ENCODE measurements at places on chromosomes 16 and 17. TPM values are rescaled to one million over a fixed set of nuclear protein-coding genes. Genes with fewer than 3 reads are reported as not detected.

ENPP7 gene
- not detected for total RNA-seq

PYDC1 gene
- not detected for total RNA-seq

TLCD3B gene
- not detected for total RNA-seq

CDH15 gene
- total RNA-seq, result not detected

DNA sequence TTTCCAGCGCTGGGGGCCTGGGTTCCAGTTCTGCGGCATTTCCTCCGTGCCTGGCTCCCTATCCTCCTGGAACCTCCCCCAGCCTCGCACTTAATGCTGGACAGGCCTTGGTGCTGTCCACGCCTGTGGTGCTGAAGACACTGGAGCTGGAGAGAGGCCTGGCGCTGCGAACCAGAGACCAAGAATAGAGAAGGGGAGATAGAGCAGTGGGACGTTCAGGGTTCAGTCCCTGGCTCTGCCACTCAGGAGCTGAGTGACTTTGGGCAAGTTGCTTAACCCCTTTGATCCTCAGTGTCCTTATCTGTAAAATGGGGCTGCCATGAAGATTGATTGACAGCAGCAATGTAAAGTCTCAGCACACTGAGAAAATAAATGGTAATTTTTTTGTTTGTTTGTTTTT, 11.9 kb downstream of the SBK1 start:
- no peak for DNase-seq
- no peaks in the 10 kb centered on the region for H3K36me3 ChIP-seq
- no peaks in the 10 kb centered on the region for H3K27me3 ChIP-seq

- H3K36me3 ChIP-seq, result no peaks in the 10 kb centered on the region
- peaks cover 25% of the 10 kb centered on the region for H3K4me1 ChIP-seq
- H3K4me3 ChIP-seq, result peak overlapping the region; percentile 69
- DNase-seq, result peak; percentile 33
Measured at GRCh38 chr16:58500430-58501241, 693 bp downstream of the NDRG4 start.

GRCh38 chr16:27498916-27499658, 50.6 kb downstream of the GTF3C1 start:
- no peak overlapping the region for H3K4me3 ChIP-seq
- no peaks in the 10 kb centered on the region for H3K27me3 ChIP-seq
- H3K4me1 ChIP-seq, result no peaks in the 10 kb centered on the region
- DNase-seq, result no peak

GRCh38 chr17:29124135-29124924, 55.9 kb downstream of the MYO18A start:
- no peak overlapping the region for H3K27ac ChIP-seq
- H3K4me3 ChIP-seq, result no peak overlapping the region
- no peak for DNase-seq
- H3K27me3 ChIP-seq, result no peaks in the 10 kb centered on the region

DNA sequence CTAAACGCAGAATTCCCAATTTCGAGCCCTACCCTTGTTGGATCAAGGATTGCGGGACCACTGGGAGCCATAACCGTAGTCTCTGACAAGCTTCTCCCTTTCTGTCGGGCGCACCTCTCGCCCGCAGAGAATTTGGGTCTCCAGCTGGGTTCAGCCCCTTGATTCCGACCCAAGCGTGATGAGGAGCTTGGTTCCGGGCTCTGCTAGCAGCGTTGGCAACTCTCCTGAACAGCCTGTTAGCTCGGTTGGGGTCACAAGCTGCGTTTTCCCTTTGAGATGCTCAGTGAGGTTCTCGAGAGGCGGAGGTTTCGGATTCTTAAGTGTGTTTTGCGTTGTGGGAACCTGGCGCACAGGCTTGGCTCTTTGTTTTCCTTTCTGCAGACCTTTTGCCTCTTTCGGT, 655 bp downstream of the ATXN1L start:
- peak overlapping the region; percentile 97 for H3K4me3 ChIP-seq
- peak; percentile 28 for DNase-seq
- H3K27me3 ChIP-seq, result no peaks in the 10 kb centered on the region
- peaks cover 35% of the 10 kb centered on the region for H3K36me3 ChIP-seq
- H3K27ac ChIP-seq, result peak overlapping the region; percentile 84

GRCh38 chr16:20814784-20815183, 8.5 kb downstream of the REXO5 start:
- no peak overlapping the region for H3K4me3 ChIP-seq
- no peaks in the 10 kb centered on the region for H3K4me1 ChIP-seq
- H3K27me3 ChIP-seq, result no peaks in the 10 kb centered on the region
- H3K36me3 ChIP-seq, result no peaks in the 10 kb centered on the region
- no peak for DNase-seq

DNA sequence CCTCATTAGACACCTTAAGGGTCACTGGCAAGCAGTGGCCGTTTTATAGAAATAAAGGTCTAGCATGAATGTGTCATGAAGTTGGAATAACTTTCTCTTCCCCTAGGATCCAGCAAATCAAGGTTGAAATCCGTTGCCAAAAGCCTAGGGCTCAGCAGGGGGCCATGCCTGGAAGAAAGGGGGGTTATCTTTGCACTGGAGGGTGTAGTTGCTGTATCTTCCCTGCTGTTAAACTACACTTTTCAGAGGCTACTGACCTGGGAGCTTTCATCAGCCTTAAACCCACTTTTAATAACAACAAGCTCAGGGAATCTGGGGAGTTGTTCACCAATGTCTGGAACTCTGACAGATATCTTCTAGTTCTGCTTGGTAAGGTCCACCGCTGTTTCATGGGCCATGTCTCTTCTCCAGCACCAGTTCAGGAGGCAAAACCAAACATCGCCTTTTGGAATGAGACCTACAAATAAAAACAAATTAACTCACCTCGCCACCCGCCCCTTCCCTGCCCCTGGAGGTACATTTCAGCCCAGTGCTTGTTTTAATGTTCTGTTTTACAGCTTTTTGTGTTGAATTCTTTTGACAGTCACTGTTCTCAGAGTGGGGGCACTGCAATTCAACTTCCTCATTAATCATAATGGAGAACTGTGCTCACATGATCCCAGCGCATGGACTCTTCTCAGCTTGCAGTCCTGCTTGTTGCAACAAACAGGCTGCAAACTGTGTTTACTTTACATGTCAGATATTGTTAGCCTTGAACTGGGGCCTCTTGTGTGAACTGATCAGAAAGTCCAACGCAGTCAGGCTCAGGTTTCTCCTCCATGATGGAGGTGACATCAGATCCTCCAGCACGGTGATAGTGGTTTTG, 508.7 kb downstream of the KCNJ2 start:
- H3K27me3 ChIP-seq, result no peaks in the 10 kb centered on the region
- DNase-seq, result no peak
- no peaks in the 10 kb centered on the region for H3K4me1 ChIP-seq
- H3K36me3 ChIP-seq, result no peaks in the 10 kb centered on the region
- no peak overlapping the region for H3K27ac ChIP-seq

DNA sequence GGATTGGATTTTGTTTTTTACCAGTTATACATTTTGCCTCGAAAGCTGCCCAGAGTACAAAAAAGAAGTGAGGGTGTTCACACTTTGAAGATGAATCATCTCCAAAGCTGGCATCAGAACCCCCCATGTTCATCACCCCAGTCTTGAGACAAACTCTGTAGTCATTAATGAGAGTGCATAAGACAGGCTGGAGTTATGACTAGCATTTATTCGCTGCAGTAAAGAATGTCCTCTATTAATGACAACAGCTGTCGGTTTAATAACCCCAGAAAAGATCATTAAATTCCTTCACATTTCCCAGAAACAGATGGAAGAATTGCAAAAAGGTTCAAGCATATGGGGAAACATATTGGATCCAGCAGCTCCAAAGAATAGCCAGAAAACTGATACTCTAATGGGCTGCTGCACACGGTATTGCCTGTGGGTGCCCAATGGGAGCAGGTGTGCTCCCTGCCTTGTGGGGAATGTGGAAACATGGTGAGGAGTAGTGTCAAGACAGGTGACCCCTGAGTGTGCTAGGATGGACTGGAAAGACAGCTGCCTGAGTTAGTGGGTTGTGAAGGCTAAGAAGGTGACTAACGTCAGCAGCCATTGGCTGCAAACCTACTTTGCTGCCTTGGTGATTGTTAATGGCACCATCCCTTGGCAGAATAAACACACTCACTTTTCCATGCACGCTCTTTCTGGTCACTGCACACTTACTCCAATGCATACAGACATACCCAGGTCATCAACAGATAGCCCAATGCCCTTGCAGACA, 81.9 kb downstream of the AIPL1 start:
- DNase-seq, result no peak
- H3K4me3 ChIP-seq, result no peak overlapping the region
- no peaks in the 10 kb centered on the region for H3K36me3 ChIP-seq
- H3K27ac ChIP-seq, result no peak overlapping the region

GRCh38 chr17:61335845-61336655, 63.6 kb upstream of the TBX2 start:
- H3K4me1 ChIP-seq, result no peaks in the 10 kb centered on the region
- no peak overlapping the region for H3K27ac ChIP-seq
- DNase-seq, result no peak
- no peaks in the 10 kb centered on the region for H3K27me3 ChIP-seq
- H3K4me3 ChIP-seq, result no peak overlapping the region

DNA sequence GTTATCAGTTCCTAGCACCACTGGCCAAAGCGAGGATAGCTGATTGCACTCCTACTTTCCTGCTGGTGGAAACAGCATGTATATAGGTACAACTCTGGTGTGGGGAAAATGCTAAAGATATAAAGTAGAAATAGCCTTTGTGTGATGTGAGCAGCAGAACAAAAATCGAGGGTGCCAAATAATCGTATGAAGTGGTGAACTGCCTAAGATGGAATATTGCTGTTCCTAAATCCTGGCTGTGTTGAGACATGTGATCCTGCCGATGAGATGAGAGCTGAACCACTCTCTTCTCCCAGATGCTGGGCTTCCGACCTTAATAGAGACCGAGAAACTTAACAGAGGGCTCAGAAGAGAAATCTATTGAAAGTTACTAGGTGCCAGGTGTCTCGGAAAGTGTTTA, 117.8 kb downstream of the WWOX start:
- H3K4me1 ChIP-seq, result no peaks in the 10 kb centered on the region
- H3K4me3 ChIP-seq, result no peak overlapping the region
- no peak for DNase-seq
- no peaks in the 10 kb centered on the region for H3K36me3 ChIP-seq
- no peak overlapping the region for H3K27ac ChIP-seq
- no peaks in the 10 kb centered on the region for H3K27me3 ChIP-seq

DNA sequence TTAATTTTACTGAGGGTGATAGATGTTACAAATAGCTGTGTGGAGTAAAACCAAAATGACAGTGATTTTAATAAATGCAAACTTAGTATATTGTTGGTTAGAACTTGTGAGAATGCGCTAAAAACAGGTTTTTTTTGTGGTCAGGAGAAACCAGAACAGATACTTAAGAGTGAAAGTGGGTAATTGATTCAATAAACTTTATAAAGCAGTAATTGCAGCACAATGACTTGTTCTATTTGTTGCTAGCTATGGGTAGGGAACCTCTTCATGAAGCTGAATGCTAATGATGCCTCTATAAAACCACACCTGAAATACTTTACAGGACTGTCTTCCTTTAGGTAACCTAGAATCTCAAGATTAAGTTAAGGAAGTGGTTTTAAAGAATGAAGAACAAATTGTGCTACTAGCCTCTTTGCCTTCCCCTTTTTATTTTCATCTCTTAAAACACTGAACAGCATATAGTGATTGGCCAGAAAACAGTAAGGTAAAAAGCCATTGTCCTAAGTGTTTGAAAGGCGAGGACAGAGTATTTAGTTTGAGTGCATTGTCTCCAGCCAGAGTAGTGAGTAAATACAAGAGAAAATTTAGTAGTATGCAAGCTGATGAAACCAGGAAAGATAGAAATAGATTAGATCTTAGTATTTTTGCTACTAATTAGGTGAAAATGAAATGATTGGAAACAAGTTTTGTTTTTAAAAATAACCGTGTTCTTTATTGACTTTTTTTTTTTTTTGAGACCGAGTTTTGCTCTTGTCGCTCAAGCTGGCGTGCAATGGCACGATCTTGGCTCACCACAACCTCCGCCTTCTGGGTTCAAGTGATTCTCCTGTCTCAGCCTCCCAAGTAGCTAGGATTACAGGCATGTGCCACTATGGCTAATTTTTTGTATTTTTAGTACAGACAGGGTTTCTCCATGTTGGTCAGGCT, 6.0 kb downstream of the GGNBP2 start:
- no peak for DNase-seq
- peaks cover 44% of the 10 kb centered on the region for H3K4me1 ChIP-seq
- peaks cover 18% of the 10 kb centered on the region for H3K36me3 ChIP-seq
- no peak overlapping the region for H3K4me3 ChIP-seq
- no peaks in the 10 kb centered on the region for H3K27me3 ChIP-seq

- peaks cover 42% of the 10 kb centered on the region for H3K4me1 ChIP-seq
- no peak for DNase-seq
- H3K36me3 ChIP-seq, result peaks cover 2% of the 10 kb centered on the region
- no peaks in the 10 kb centered on the region for H3K27me3 ChIP-seq
Measured at GRCh38 chr16:590188-590814, 435 bp downstream of the RAB40C start.

DNA sequence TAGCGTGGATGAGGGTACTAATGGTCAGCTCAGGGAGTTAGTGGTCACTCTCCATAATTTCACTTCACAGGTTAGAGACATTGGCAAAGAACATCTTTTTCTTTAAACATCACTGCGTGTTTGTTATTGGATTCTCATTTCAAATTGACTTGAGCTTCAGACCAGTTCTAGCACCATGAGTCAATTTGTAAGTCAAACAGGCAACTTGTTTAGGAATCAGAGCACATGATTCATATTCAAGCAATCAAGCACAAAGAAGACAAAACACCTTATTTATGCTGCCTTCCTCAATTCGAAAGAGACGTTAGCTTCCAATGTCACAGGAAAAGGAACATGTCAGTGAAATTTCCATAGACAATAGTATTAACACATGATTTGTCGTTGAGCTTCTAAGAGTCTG, 62.3 kb downstream of the HS3ST3A1 start:
- no peaks in the 10 kb centered on the region for H3K36me3 ChIP-seq
- no peak for DNase-seq
- H3K27me3 ChIP-seq, result no peaks in the 10 kb centered on the region
- H3K27ac ChIP-seq, result no peak overlapping the region
- H3K4me3 ChIP-seq, result no peak overlapping the region
- H3K4me1 ChIP-seq, result no peaks in the 10 kb centered on the region

GRCh38 chr17:49338883-49339282, 23.2 kb downstream of the ZNF652 start:
- no peak overlapping the region for H3K4me3 ChIP-seq
- H3K27ac ChIP-seq, result no peak overlapping the region
- H3K27me3 ChIP-seq, result no peaks in the 10 kb centered on the region

- peaks cover 3% of the 10 kb centered on the region for H3K36me3 ChIP-seq
- H3K4me1 ChIP-seq, result no peaks in the 10 kb centered on the region
- no peak overlapping the region for H3K4me3 ChIP-seq
- no peaks in the 10 kb centered on the region for H3K27me3 ChIP-seq
- no peak overlapping the region for H3K27ac ChIP-seq
Measured at GRCh38 chr16:29198731-29199521, 207.6 kb downstream of the NPIPB11 start.

All from CD4-positive, alpha-beta T cell (primary cell).